ENCODE measurements at places on chromosomes 13 and 19.
A peak's percentile ranks its signal among the peaks of the same experiment; 100 is the strongest.

GRCh38 chr19:40754611-40755247 is 3.7 kb downstream of the SNRPA start:
- no peak for DNase-seq

DNA sequence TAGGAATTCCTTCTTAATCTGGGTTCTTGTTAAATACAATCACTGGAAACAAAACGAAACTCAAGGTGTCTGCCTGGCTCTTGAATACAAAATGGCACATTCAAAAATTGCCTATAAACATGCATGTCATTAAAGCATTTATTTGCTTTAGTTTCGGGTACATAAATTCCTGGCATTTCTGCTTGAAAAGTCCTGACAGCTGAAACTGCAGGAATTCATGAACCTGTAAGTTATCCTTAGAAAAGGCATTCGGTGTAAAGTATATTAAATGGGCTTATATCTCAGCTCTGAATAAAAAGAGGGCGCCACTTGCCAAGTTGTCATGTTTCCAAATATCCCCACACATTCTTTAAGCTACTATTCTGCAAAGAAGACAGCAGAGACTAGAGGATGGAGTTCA is 32.9 kb downstream of the RXFP2 start:
- DNase-seq, result no peak

- DNase-seq, result no peak
Measured at GRCh38 chr13:32791545-32792172, 205.4 kb downstream of the PDS5B start.

DNA sequence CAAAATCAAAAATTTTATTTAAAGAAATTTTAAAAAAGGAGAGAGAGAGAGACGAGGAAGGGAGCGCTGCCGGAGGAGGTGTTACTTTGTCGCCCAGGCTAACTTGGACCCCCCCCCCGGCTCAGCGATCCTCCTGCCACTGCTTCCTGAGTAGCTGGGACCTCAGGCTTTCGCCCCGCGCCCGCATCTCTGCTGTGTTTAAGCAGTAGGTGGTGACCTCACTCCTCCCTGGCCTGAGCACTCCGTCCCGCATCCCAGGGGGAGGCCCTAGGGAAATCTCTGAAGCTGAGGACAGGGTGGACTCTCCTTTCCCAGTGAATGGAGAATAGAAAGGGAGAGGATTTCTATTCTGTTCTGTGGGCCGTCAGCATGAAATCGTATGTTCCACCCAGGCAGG is 485 bp upstream of the ZNF845 start:
- DNase-seq, result peak; percentile 40

GRCh38 chr19:32396046-32396652 is 9.4 kb upstream of the DPY19L3 start:
- no peak for DNase-seq

- no peak for DNase-seq
Measured at GRCh38 chr13:33636955-33637670, 180.8 kb upstream of the RFC3 start.

DNA sequence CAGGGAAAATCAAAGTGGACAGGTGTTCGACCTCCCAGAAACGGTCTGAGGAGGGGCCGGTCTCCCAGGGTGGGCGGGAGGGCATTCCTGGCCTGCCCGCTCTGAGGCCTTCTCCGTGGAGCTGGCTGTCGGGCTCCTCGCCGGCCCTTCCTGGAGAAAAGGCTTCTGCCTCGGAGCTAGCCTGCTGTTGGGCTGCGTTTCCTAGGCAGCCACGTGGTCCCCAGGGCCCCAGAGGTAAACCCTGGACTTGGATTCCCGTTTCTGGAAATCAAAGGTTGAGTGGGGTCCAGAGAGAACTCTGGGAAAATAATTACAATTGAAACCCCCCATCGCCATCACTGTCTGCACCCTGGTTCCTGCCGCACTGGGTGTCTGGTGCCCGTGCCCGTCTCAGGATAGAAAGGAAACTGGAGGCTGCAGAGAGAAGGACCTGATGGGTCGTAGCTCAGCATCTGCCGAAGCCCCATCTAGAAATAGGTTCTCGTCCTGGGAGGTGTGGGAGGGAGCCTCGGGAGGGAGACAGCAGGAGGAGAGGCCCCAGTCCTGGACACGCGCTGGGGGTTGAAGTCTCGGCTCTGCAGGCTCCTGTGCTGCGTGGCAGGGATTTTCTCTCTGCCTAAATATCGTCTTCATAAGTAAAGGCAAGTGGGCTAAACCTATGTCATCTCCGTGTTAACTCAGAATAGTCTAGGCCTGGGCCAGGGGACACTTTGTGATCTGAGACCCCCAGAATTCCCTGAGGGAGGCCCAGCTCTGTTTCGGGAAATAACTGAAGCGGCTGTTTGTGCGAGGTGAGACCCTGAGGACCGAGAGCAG is 7.7 kb upstream of the PROZ start:
- no peak for DNase-seq

DNA sequence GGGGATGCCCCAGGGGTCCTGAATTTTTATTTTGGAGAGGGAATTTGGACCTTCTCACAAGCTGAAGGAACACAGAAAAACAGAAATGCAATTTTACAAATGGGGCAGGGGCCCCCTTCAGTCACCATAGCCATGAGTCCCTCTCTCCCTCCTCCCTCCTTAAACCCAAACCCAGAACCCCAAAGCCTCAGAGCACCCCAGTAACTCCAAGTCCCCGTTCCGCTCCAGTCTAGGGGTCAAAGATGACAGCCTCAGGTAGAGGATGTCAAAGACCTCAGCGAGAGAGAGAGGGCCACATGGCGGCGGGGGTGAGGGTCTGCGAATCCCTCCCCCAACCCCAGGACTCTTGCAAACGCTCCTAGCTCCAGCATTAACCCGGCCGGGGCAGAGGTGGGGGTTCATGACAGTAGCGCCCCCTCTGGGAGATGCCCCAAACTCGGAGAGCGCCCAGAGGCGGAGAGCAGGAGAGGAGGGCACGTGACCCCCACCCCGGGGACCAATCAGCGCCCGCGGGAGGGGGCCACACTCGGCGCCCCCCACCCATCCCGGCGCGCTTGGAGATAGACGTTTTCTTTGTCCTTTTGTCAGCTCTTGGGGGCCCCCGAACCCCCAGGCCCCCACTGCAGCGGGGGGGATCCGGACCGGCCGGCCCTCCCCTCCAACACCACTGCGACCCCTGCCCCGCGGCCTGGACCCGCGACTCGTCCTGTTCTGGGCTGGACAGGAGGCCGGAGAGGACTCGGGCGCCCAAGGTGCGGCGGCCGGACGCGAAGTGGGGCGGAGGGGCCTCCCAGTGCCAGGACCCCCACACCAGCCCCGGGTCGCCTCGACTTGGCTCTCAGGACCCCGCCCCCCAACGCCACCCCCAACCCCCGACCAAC is 20.8 kb upstream of the SEMA6B start:
- no peak for DNase-seq

GRCh38 chr13:43232873-43233265 is 209.5 kb downstream of the DNAJC15 start:
- DNase-seq, result no peak

- DNase-seq, result no peak
Measured at GRCh38 chr19:14510311-14511228, 7.6 kb downstream of the DNAJB1 start.

DNA sequence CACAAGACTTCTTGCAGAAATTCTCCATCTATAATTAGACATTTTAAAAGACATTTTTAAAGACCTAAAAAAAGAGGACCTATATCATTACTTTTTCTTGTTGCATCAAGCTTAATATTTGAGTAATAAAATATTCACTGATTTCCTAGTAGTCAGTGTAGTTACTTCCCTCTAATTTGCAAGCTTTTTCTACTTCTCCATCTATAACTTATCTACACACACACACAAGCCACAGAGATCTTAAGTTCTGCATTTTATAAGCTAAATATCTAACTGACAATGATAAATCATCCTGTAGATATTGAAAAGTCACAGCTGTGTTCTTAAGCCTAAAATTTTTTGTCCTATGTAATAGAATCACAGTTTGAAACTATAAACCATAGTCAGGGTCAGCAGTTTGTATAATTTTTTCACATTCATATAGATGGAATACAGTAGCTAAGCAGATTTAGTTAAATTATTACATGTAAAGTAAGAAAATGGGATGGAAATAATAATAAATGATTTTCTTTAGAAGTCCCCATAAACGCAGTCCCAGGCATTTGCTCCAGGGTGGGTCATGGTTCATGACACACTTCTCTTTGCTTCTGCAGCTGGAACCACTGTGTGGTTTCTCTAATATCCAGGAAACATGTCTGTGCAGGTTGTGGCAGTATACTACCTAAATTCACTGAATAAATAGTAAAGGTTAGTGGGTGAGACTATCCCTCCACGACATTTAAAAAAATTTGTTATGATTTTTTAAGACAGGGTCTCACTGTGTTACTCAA is 60.2 kb downstream of the ESD start:
- no peak for DNase-seq

- DNase-seq, result no peak
Measured at GRCh38 chr19:9901642-9902041, 34.7 kb downstream of the OLFM2 start.

- no peak for DNase-seq
Measured at GRCh38 chr13:107882708-107883560, 332.4 kb downstream of the LIG4 start.

DNA sequence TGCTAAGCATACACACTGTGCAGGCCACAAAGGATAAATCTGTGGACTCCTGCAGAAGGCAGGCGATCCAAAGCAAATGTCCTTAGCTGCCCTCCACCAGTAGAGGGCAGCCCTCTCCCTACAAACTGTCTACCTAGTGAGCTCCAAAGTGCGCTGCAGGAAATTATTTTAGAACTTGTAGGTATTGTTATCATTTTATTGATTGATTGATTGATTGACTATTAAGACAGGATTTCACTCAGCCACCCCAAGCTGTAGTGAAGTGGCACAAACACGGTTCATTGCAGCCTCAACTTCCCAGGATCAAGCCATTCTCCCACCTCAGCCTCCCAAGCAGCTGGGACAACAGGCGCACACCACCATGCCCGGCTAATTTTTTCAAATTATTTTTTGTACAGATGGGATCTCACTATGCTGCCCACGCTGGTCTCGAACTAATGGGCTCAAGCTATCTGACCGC is 37.3 kb downstream of the RNF6 start:
- peak; percentile 64 for DNase-seq

- no peak for DNase-seq
Measured at GRCh38 chr13:58579468-58579867, 947.9 kb downstream of the PCDH17 start.

- DNase-seq, result no peak
Measured at GRCh38 chr19:51352783-51353360, 10.9 kb upstream of the VSIG10L start.

DNA sequence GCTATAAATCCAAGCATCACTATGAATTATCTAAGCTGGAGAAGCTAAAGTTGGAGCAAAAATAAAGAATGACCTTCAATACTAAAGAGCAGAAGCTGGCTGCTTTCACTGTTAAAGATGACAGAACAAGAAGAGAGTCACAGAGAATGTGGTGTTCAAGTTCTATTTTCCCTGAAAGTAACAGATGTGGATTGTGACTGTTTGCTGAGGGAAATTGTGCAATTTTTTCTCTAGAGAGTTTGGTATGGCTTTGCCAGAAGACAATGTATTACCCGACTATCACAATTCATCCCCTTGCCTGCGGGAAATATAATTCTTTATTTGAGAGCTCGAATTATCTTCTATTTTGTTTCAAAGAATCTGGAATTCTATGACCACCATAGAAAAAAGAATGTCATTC is 83.1 kb downstream of the TNFSF13B start:
- DNase-seq, result no peak

DNA sequence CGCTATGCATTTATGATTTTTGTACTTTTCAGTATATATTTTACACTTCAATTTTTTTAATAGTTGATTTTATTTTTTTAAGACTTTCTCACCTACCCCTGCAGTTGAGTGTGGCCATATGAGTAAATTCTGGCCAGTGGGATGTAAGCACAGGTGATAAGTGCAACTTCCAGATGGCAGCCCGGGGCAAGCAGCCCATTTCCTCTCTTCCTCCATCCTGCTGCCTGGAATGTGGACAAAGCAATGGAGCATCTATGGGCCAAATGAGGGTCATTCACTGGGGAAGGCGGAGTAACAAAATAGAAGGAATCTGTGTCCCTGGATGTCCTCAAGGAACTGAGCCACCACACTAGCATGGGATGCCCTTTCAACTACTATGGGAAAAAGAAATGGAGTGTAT is 12.3 kb downstream of the RFXAP start:
- no peak for DNase-seq

- no peak for DNase-seq
Measured at GRCh38 chr19:49701271-49701786, 10.4 kb downstream of the CPT1C start.

DNA sequence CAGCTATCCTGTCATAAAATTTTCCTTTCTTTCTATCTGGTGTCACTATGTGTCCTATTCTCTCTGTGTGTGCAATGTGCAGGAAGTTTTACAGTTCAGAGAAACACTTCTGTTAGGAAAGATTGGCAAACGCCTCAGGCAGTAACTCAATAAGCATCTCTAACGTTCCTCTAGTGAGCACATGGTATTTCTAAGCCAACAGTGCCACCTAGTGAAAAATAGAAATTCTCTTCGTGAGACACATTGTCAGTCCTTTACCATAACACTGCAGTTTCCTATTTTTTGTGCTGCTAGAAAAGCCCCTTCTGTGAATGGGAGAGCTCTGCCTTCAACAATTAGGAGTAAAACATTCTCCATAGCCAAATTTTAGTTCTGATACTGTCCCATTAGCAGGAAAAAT is 50.7 kb downstream of the ZNF723 start:
- no peak for DNase-seq

DNA sequence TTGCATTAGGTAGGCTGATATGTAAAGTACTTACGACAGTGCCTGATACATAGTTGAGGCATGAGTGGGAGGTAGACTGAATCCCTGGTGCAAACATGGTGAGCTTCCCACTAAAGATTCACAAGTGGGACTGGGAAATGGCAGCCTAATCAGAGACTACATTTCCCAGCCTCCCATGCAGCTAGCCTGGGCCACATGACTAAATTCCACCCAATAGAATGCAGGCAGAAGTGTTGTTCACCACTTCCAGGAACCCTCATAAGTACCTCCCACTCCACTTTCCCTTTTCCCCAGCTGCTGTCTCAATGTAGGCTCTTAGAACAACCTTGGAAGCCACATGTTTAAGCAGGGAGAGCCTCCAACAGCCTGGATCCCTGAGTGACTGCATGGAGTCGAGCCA is 104.9 kb downstream of the CACNA1A start:
- DNase-seq, result no peak

DNA sequence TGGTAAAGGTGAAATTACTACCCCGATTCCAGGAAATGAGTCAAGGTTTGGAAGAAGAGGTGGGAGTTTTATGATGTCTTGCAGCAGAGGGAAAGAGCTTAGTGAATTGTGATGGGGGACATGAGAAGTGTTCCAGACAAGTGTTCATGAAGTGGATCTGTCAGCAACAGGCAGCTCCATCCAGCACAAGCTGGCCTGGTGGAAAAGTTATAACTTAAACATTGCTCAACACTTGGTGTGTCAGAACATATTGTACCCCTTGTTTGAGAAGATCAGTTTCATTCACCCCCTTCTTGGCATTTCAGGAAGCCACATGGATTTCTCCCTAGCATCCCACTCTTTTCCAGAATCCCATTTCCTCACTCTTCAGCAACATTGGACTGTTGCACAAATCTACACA is 222.0 kb downstream of the B3GLCT start:
- no peak for DNase-seq

GRCh38 chr13:33547035-33547434 is 261.5 kb upstream of the STARD13 start:
- DNase-seq, result no peak

GRCh38 chr13:95357875-95358274 is 56.6 kb upstream of the ABCC4 start:
- no peak for DNase-seq

Measured in activated CD4-positive, CD25-positive, alpha-beta regulatory T cell treated with anti-CD3 and anti-CD28 coated beads, Interleukin-2, amount 50 U/mL, for 72 hours (primary cell).